T-helper 9 cell (primary cell): ENCODE measurements at places on chromosomes 7 and 10.

DNA sequence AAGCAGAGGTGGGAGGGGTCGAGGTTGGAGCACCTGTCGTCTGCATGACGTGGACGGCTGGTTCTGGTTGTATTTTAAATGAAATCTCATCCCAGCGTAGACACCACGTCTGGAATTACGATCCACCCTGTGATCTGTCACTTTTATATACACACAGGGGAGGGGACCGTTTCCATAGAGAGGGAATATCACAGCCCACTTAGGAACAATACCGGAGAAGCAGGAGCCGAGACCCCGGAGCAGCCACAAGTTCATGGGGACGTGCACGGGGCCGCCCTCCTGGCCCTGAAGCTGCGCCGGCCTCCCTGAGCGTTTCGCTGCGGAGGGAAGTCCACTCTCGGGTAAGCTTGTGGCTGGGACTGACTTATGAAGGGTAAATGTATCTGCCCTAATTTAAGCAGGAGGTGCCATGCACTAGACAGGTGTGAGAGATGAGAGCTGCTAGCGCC is at the start of gene UCN3:
TSS of gene UCN3 (plus strand) at position 77 of the 449 bp plus-strand sequence. CDS start 8,755 bp downstream, outside the sequence.
- no peak for DNase-seq

GRCh38 chr7:1232623-1233332 is at the start of gene UNCX:
Gene UNCX (plus strand): TSS chr7:1232872. CDS start chr7:1233018, 146 bp downstream.
- DNase-seq, result no peak

DNA sequence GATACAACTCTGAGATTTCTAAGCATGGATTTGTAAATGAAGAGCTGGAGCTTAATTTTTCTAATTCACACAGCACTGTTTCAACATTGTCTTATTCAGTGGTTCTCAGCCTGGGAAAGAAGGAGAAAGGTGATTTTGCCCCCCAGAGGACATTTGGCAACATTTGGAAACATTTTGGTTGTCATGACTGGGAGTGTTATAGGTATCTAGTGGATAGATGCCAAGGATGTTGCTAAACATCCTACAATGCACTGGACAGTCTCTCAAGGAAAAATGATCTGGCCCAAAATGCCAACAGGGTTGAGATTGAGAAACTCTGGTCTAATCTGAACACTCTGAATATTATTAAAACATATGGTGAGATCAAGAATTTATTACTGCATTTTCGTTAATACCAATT is 3.8 kb upstream of the CAV2 start:
- no peak for DNase-seq

DNA sequence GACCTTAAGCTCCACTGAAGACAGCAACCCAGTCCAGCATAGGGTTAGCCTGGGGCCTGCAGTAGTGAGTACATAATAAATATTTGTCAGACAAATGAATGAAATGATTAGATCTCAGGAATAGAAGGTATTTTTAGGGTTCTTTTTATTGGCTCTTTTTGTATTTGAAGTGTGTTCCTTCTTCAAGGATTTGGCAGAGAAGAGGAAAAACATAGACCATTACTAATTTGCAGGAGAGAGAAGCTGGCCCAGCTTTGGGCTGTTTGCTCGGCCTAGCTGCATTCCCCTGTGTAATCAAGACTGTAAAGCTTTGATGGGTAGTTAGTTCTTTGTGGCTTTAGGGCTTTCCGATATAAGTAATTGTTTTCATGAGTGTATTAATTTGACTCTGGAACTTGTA is 64.2 kb downstream of the CNNM2 start:
- DNase-seq, result no peak

DNA sequence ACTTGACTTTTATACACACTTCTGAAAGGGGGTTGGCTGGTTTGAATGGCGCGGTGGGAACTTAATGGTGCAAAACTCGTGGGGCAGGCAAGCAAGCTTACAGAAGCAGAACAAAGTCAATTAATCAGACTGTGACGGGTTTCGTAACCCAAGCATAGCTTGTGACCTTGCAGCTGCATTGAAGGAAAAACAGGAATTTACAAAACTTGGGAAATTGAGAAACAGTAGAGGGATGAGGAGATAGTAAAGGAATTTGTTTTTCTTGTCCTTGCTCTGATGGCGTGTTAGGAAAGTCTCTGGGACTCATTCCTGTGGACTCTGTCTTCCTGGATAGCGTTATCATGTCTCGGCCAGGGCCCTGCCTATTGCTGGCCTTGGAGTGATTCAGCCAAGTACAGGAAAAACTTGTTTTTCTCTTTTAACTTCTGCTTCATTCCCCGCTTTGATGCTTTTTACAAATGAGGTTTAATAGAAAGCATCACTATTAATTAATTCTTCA is 220.0 kb upstream of the KCND2 start:
- no peak for DNase-seq

DNA sequence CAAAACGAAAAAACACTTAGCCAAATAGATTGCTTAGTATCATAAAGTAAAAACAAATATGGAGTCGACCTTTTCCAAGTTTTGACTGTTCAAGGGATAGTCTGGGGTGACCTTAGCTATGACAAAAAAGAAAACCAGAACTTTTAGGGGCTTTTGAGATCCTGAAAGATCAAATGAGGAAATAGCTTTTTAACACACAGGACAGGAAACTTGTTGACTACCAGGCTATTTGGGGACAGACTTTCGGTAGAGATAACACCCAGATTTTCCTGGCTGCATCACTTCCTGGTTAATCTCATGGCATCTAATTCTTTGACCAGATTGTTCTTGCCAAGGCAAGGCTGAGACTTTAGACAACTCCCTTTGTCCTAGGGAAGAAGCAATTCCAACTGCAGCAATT is 34.5 kb upstream of the EGR2 start:
- DNase-seq, result no peak

GRCh38 chr10:117159390-117159789 is 21.3 kb upstream of the VAX1 start:
- DNase-seq, result no peak

- no peak for DNase-seq
Measured at GRCh38 chr10:42304341-42304740, 334.0 kb downstream of the ZNF33B start.

DNA sequence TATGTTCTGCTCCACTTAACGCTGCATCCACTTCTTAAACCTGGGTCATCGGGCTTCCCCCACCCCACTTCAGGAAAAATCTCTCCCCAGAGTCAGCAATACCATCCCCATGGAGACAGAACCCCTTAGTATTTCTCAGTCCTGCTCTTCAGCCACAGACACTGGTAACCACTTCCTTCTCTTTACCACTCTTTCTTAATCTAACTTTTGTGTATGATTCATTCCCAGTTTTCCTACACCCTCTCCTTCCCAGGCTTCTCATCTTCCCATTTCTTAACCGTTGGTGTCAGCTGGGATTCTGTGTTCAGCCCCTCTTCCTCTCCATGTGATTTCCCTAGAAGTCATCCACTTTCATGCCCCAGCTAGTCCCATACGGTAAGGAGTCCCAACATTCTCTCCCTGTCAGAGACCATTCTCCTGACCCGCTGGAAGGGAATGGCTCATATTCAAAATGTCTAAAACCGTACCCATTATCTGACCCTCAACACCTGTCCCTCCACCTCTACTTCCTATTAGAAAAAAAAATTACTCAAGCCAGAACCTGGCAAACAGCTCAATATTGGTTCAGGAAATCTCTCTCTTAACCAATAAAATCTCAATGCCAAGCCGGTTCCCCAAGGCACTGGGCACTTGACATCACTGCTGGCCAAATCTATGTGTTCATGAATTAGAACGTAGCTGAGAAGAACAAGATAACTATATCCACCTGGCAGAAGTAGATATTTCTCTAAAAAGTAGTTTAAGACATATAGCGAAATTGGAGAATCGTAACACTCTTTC is 89.4 kb downstream of the DGKI start:
- no peak for DNase-seq

GRCh38 chr7:130875901-130876300 is 141.9 kb upstream of the KLF14 start:
- DNase-seq, result no peak

DNA sequence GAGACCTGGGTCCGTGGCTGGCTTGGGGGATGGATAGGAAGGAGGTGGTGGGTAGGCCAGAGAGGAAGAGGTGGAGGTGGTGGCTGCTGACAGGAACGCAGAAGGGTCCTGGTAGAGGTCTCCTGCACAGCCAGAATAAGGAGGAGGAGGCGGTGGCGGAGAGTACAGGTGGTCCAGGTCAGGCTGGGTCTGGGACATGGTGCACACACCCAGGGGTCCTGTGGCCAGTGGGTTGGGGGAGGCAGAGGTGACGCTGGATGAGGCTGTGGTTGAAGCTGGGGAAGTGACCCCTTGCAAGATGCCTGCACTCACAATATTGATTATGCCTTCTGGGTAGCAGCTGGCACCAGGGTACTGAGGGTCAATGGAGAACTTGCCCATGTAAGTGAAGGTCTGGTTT is 2.2 kb downstream of the EGR2 start:
- DNase-seq, result no peak

DNA sequence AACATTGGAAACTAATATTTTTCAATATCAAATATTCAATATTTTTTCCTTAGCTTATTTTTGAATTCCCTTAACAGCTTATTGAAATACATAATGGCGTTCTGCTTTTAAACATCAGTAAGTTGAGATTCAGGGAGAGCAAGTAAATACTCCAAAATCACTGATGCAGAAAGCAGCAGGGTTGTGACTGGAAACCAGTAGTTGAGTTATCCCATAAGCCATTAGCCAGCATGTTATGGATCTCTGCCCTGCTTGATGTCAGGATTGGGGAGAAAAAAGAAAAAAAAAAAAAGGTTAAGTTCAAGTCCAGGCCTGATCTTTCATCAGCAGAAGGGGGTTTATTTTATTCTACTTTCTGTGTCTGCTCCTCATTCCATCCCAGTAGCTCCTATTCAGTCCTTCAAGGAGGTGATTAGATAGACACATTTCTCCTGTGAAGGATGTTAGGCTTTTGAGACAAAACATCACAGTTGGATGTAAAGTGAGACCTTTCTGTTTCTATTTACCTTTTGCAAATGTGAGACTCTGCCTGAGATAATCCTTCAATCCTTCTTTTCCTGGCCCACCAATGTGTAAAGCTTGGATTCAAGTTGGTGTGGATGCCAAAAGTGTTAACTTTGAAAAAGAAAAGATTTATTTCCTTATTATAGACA is 110.9 kb upstream of the HDAC9 start:
- no peak for DNase-seq

- DNase-seq, result no peak
Measured at GRCh38 chr10:78302739-78302988, 269.0 kb downstream of the RPS24 start.

GRCh38 chr10:89118091-89118490 is 89.0 kb downstream of the CH25H start:
- no peak for DNase-seq
